ENCODE measurements at places on chromosomes 2 and 18.

- DNase-seq, result peak; percentile 52
Observed at GRCh38 chr2:218168635-218169462, 2.1 kb upstream of the CXCR1 start.

DNA sequence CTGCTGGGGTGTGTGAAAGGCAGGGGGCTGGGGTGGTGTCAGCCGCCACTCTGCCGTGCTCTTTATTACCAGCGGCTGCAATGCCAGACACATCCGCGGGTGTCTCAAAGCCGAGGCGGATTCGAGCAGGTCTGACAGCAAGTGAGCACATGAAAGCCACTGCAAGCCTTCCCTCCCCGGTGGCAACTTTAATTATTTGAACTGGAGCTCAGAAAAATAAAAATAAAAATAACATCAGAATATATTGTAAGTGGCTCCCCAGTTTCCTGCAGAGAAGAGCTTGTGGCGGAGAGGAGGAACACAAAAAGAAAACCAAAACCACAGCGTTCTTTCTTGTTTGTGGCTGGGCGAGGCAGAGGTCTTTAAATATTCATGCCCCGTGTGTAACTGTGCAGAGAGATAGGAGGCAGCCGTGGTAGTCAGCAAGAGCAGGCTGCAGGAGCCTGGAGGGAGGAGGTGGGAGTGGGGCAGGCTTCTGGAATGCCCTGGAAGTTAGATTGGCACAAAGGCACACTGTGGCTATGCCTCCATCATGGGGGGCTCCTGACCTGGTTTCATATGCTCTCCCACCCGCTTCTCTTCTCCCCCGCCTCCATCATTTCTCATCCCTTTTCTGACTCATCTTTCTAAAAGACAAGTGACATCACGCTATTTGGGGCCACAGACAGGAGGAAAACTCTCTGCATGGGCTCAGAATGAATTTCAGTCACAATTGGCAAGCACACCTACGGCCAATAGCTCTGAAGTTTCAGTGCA, 199.8 kb downstream of the CLIP4 start:
- peak; percentile 51 for DNase-seq

- DNase-seq, result no peak
Observed at GRCh38 chr18:22459491-22459890, 41.8 kb upstream of the CTAGE1 start.

DNA sequence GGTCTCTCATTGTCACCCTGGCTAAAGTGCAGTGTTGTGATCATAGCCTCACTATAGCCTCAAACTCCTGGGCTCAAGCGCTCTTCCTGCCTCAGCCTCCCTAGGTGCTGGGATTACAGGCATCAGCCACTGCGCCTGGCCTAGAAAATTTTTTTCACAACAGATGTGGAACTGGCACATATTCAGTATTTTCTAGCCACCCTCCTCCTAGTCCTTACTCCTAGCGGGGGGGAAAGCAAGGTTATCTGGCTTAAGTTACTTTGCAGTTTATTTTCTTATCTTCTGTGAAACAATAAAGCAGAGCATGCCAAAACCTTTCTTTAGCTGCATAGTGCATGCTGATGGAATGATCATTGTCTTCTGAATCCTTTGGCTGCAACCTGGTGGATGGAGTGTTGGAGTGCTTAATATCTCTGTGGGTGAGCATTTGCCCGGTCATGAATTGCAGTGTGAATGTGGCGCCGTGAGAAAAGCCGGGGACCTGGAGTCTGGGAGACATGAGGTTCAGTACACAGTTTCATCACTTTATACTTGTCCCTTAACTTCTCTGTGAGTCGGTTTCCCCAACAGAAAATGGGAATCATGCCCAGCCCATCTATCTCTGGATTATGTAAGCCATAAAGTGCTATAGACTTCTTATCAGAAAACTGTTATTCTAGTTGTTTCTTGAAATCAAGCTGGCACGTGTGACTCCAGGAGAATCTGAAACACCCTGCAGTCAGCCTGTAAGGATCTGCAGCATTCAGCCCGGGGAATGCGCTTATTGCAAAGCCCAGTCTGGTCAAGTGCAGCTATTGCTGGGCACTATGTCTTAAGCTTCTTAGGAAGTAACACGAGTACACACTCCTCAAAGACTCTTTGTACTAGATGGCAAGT, 38.2 kb upstream of the MAP3K20 start:
- no peak for DNase-seq
